ENCODE measurements at places on chromosomes 1 and 21. TPM values are rescaled to one million over a fixed set of nuclear protein-coding genes. Genes with fewer than 3 reads are reported as not detected.

Gene S100A9
- 1.1 TPM for total RNA-seq

Gene GPR153
- total RNA-seq, result 1.4 TPM

Gene SHISA4
- total RNA-seq, result 17.9 TPM

Gene FAM229A
- total RNA-seq, result 4.4 TPM

Gene HES3
- total RNA-seq, result not detected

Gene LAMTOR5
- 194 TPM for total RNA-seq

Gene ADGRL4
- not detected for total RNA-seq

Gene LAMTOR2
- total RNA-seq, result 160 TPM

Gene DNMT3L
- not detected for total RNA-seq

Gene TMEM50B
- 10.8 TPM for total RNA-seq

Gene TLR5
- 0.13 TPM for total RNA-seq

Gene NTNG1
- not detected for total RNA-seq

Gene TMPRSS3
- 0.14 TPM for total RNA-seq

Gene DIO1
- not detected for total RNA-seq

Gene ANKRD65
- 0.04 TPM for total RNA-seq

Gene TEX38
- not detected for total RNA-seq

Gene NECTIN4
- 1.9 TPM for total RNA-seq

Gene AK5
- 6.9 TPM for total RNA-seq

Gene THEMIS2
- 0.74 TPM for total RNA-seq

Gene TRABD2B
- 1.4 TPM for total RNA-seq

Gene BATF3
- 33.7 TPM for total RNA-seq

Gene SKI
- total RNA-seq, result 23.6 TPM

Gene AGMAT
- total RNA-seq, result 5.4 TPM

Gene ADAMTS1
- 0.19 TPM for total RNA-seq

Gene DNAJB4
- 34.2 TPM for total RNA-seq

Gene PADI2
- total RNA-seq, result 1.5 TPM

Gene LMOD1
- total RNA-seq, result not detected
